ENCODE measurements at places on chromosomes 6 and 20.
A peak's percentile ranks its signal among the peaks of the same experiment; 100 is the strongest.

DNA sequence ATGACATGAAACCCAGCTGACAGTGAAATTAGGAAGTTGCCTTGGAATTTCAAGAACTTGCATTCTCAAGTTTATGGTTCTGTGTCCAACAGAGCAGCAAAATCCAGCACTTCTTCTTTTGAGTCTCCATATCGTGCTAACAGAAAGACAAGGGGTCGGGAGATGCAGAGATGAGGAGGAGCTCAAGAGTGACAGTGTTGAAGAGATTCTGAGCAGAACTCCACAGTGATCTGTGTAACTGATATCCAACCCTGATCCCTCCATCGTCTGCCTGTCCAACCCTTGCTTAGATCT, 21.2 kb upstream of the BTN1A1 start:
- no peak for DNase-seq

- no peak for DNase-seq
Measured at GRCh38 chr20:61379898-61380544, 128.0 kb downstream of the CDH4 start.

GRCh38 chr6:39339096-39339867, 16.8 kb upstream of the KCNK16 start:
- no peak for DNase-seq

- no peak for DNase-seq
Measured at GRCh38 chr6:160227038-160227768, 31.4 kb downstream of the SLC22A2 start.

- DNase-seq: no peak
Measured at GRCh38 chr6:124961777-124962638, at the start of gene RNF217. Gene RNF217 (plus strand): TSS chr6:124962437. CDS start chr6:124962545, 108 bp downstream.

DNA sequence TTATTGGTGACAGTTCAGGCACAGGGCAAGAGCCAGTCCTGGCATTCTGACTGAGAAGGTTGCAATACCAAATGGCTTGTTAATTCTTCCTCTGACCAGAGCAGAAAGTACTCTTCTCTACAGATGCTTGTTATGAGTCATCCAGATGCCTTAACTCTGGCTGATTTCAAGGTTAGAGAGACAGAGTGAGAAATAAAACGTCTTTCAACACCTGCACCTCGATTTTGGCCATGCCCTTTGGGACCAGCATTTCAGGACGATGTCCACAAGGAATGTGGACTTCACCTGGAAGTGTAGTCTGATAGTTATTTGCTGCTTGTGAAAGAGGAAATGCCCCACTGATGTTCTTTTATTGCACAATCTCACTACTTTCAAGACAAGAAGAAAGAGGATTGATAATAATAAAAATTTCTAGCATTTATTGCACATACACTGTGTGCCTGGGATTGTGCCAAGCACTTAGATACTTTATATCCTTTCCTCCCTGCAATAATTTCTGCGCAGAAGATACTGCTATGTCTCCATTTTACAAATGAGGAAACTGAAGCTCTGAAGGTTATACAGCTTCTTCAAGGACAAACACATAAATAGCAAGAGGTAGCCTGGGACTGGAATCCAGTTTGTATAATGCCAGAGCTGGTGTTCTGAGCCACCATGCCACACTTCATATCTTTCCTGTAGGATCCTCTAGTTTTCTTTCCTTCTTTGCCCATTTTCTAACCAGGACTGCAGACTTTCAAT, 33.5 kb upstream of the MCM3 start:
- no peak for DNase-seq

- no peak for DNase-seq
Measured at GRCh38 chr6:109183109-109183650, 87.9 kb downstream of the CEP57L1 start.

GRCh38 chr6:24799541-24799915, 811 bp upstream of the ARMH2 start:
- no peak for DNase-seq

DNA sequence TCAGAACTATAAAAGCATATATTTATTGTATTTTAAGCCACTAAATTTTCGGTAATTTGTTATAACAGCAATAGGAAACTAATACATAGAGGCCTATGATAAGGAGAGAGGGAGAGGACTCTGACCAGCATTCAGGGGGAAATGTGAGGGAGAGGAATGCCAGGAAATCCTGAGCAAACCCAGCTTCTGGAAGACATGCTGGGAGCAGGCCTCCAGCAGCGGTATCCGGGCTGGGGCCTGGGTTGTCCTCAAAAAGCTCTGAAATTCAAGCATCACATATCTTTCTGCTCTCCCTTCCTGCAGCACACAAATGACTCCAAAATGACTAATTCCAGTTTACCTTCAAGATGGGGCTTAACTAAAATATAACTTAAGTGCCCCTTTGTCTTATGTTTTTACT, 33.4 kb upstream of the RIMS1 start:
- DNase-seq: no peak

DNA sequence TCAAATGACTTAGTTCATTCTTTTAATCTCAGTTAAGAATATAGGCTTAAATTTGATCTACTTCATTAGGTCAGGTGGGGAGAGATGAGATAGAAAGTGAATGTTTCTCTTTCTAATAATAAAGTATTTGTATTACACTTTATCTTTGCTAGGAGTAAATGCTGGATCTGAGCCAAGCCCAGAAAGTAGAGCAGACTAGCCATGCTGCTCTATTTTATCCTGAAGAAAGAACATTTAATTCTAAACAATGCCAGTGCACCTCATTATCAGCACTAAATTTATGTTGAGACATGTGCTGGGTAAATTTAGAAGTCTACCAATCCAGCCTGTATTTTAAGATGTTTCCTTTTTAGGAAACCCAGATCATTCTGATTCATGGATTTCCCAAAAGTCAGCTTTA, 43.5 kb downstream of the AKIRIN2 start:
- DNase-seq: peak; percentile 1

DNA sequence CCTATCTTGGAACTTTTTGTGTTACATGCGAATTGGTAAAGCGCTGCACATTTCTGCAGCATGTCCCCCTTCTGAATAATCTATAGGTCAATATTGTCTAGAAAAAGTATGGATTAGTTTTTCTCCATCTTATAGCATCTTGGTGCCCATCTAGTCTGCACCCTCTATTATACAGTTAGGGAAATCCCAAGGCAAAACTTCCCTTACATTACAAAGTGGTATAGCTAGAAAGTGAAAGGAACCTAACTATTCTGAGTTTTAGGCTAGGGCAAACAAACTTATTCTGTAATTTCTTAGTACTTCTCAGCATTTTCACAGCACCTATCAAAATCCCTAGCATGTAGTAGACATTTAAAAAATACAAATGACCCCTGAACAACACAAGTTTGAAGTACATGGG, 133.5 kb upstream of the CCDC28A start:
- DNase-seq: no peak

GRCh38 chr6:151675746-151676459, 131.6 kb upstream of the ESR1 start:
- no peak for DNase-seq

- no peak for DNase-seq
Measured at GRCh38 chr6:111732390-111732789, 126.7 kb upstream of the TRAF3IP2 start.

DNA sequence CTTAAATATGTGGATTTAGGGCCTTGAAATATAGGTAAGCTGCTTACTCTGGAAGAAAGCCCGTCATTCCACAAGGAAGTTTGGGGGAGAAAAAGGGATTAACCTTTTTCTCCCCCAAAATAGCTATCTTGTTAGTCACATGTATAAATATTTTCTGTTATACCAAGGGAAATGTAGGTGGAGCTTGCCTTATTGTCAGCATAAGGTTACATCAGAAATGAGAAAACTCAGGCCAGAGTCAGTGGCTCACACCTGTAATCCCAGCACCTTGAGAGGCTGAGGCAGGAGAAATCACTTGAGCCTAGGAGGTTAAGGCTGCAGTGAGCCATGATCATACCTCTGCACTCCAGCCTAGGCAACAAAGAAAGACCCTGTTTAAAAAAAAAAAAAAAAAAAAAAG, 129.9 kb downstream of the LRFN2 start:
- DNase-seq: no peak

DNA sequence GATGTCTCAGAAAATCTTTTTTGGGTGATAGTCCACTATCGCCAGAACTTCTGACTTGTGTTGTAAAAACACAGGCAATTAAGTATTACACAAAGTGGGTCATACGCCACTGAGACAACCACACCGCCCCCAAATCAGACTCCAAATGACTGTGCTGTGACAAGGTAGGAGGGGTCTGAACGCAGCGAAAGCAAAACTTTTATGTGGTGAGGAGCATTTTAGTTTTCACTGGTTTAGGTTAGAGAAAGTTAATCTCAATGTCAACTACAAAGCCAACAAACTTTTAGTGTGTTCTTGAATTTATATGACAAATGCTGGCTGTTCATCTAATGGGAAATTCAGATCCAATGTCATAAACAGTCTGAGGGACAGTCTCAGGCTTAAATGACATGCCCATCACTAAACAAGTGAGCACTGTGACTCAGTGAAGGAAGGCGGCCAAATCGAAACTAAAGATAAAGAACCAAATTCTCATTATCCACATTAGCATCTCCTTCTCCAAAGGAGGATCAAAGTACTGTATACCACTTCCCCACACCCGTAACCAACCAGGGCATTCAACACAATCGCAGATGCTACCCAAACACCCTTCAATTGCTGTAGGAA, 186.7 kb downstream of the GJA10 start:
- no peak for DNase-seq

DNA sequence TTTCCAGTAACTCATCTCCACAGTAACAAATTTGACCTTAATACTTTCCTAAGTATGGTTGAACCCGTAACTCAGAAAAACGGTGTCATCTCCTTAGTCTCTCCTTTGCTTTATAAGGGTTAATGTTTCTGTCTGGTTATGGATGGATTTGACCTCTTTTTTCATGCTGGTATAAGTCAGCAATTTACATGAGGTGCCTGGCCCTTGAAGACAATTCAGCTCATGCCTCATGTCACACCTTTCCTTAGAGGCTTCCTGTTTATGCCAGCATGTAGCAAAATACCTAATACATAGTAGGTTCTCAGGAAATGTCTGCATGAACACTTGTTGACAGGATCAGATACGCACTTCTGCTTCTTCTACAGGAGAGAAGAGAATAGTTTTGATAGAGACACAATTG, 37.7 kb upstream of the C20orf144 start:
- no peak for DNase-seq

GRCh38 chr6:168240160-168240559, 79.4 kb downstream of the DACT2 start:
- DNase-seq: no peak

DNA sequence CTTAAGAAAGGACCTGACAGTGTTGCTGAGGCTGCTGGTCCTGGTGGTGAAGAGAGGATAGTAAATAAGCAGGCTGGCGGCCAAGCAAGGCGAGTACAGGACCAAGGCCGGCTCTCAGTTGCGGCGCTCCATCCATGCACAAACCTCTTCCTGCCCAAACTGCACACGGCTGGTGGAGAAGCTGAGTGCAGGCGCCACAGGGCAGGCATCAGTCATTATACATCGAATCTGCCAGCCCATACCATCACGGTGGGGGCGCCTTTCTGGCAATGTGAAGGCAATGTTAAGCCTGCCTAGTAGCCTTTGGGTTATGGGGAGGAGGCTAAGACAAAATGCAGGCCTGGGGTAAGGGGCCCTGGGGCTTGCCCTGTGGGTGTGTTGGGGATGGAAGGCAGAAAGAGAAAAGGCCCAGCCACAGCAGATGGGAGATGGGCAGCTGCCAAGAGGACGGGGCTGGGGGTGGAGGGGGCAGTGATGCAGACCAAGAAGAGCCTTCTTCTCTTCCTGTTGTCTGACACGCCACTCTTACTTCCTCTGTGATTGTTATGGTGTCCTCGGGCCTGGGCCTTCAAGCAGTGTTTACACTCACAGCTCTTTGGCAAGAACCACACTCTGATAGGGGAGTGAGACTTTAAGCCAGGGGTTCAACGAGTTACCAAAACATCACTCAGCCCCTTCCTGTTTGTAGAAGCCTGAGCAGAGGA, 20.3 kb upstream of the KCNK16 start:
- no peak for DNase-seq

- DNase-seq: peak; percentile 64
Measured at GRCh38 chr20:53040693-53041589, 68.8 kb downstream of the TSHZ2 start.

GRCh38 chr6:92281571-92282076, 1137.7 kb downstream of the EPHA7 start:
- no peak for DNase-seq

DNA sequence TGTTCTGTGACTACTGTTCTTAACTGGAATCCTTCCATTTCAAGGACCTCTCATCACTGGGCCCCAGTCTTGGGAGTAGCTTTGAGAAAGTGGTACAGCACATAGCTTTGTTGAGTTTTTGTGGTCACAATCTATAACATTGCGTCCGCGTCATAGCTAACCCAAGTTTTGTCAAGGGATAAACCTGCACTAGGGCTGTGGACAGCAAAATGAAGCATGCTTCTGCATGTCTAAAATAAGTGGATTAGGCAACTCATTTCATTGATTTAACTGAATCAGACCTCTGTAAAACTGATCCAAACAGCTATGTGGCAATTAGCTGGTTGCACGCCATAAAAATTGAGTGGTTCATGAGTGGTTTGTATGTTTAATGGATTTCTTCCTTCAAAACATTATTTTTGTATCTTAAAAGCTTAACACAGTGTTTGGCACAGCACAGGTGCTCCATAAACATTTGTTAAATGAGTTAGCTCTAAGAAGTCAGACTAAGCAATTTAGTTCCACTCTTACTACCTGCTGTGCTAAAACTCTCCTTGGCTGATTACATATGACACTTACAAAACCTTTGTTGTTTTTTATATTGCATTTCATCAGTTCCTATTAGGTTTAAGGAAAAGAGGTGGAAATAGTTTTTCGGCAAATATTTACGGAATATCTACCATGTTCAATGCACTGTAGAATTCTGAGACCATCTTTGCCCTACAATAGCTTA, 160.3 kb upstream of the ATXN1 start:
- no peak for DNase-seq

DNA sequence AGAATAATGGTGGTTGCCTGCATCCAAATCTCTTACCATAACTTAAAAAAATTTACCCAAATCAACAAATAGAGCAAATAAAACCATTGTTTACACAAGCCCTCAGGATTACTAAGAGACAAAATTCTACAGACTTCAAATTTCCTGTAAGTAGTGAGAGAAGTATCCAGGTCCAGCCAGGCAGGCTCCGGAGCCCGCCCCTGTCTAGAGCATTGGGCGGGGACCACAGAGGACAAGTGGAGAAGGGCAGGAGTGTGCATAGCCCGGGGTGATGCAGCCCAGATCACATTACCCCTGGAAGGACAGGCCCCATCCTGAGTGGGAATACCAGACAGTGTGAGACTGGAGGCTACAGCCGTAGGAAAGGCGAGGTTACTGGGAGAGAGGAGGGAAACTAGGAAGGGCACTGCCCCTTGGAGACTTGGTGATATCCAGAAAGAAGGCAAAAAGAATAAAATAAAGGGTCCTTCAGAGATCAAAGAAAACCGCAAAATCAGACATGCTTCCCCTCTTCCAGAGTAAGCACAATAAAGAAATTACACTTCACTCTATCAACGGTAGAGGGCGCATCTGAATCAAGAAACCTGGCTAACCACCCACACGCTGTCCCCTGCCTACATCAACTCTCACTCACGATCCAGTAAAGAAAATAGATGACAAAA, 26.6 kb downstream of the RIN2 start:
- peak; percentile 87 for DNase-seq

GRCh38 chr20:43723735-43724134, 3.1 kb downstream of the GTSF1L start:
- no peak for DNase-seq

- no peak for DNase-seq
Measured at GRCh38 chr20:41138475-41139226, 1.3 kb downstream of the PLCG1 start.

All from NCI-H1694 (cell line).